ENCODE measurements at places on chromosomes 1 and 21.
A peak's percentile ranks its signal among the peaks of the same experiment; 100 is the strongest.

GRCh38 chr21:44449473-44450363, 5.6 kb upstream of the LRRC3 start:
- no peak for DNase-seq

DNA sequence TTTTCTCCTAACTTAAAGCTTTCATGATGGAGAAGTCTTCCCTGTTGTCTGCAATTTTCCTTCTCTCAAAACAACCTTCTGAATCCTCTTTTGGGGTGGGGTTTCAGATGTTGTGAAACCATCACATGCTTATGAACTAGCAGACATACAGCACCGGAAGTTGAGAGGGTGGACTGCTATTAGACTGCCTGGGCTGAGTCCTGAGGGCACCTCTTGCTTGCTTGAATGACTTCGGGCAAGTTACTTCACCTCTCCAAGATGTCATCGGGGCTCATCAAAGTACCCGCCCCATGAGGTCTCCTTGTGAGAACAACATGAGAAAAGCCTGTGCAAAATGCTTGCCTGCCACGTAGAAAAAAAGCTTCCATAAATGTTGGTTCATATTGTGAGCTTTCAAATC, 89.6 kb downstream of the CCDC185 start:
- no peak for DNase-seq

DNA sequence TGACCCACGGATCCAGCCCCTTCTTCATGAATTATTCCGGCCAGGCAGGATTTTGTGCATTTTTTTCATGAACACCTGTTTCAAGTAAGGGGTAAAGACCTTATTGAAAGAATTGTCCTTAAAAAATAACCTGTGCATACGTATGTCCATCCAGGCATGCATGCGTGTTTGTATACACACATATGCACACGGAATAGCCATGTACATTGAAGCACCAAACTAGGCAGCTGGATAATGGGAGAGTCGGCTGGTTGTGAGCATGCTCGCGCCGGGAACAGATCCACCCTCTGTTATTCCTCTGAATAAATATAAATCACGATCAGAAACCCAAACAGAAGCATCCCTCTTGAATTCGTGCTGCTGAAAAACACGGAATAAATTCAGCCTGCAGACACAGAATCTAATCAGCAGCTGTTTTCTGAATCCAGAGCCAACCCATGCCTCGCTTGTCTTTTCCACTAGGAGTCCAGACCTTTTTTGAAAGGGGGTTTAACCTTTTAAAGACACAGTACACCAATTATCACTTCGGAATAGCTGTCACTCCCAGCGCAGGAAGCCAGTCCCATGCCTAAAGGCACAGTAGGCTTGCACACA, at the start of gene HIVEP3:
Gene HIVEP3 (minus strand): TSS at position 473 of the 594 bp plus-strand sequence.
- peak; percentile 38 for DNase-seq

DNA sequence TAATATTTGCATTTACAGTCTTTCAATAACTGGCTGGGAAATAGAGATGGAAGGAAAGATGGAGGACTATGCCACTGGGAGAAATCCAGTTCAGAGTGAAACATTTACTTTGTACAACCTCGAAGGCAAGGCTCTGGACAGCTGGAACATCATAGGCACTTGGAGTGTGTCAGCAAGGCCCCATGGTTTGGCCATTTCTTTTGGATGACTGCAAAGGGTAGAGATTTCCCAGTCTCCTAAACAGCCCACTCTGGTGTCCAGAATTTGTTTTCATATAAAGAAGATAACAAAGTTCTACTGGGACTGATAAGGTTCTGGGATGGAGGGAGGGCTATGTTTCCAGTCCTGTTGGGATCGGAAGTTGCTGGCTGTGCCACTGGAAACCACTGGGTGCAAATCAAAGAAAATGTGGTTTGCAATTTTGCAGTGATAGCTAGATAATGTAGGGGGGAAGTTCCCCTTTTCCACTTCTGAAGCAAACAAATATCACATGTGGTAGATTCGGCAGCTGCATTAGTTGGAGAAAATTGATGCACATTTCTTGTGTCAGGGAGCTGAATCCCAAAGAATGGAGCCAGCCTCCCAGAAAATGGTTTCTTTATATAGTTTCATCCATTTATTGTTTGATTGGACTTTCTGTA, 16.2 kb downstream of the KCND3 start:
- DNase-seq = no peak

DNA sequence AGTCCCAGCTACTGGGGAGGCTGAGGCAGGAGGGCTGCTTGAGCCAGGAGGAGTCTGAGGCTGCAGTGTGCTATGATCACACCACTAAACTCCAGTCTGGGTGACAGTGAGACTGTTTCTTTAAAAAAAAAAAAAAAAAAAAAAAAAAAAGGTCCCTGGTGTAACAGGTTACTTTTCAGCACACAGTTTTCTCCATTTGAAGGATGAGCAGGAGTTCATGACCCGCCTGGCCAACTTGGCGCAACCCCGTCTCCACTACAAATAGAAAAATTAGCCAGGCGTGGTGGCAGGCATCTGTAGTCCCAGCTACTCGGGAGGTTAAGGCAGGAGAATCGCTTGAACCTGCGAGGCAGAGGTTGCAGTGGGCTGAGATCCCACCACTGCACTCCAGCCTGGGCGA, 12.4 kb downstream of the HNRNPR start:
- DNase-seq = no peak

DNA sequence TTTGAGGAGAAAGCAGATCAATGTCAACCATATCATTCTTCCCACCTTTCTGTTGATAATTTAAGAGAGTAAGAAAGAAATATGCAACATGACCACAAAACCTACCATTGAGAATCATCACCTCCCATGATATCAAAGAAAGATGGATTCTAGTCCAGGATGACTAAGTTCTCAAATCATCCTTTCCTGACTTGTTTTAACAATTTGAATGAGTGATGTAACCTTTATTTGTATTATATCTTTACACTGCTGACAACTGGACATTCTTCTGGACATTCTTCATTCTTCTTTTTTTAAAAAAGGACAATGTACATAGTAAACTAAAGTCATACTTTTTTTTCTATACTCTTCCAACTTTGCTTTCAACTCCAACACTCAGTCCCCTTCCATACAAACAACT, 9.5 kb downstream of the PSMB4 start:
- DNase-seq = peak; percentile 42

GRCh38 chr21:32206631-32207405, 72.0 kb downstream of the MIS18A start:
- DNase-seq = no peak

DNA sequence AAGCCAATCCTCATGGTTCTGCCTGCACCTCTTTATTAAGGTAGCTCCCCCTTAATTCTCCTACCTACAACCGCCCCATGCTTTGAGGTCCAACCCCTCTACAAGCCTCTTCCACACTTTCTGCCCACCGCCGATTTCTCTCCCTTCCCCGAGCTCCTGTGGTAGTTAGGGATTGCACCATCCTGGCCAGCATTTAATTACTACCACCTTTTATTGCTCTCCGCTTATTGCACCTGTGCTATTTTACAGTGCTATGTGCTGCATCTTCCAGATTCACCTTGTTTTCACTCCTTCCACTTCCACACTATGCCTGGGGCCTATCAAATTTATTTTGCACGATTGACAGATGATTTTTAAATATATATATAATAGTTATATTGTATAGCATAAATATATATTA, 29.3 kb upstream of the DNAJC11 start:
- no peak for DNase-seq

DNA sequence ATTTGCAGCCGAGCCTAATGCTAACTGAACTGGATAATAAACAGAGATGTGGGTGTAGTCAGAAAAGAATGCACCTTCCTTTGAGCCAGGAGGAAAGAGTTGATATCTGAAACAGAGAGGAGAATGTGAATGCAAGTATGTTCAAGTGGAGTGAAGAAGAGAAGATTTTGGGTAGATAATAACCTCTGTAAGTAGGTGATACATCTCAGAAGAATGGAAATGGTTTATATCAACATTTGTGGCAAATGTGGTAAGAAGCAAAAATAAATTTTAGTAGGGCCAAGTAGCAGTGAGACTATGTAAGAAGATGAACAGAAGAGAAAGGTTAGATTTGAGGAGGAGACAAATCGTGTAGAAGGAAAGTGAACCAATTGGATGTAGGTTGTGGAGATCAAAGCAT, 1.7 kb upstream of the DNTTIP2 start:
- DNase-seq = no peak

- peak; percentile 64 for DNase-seq
These were observed 5.2 kb downstream of the TNFRSF18 start for GRCh38 chr1:1200876-1201810.

GRCh38 chr1:8016210-8016894, 9.8 kb downstream of the ERRFI1 start:
- DNase-seq = peak; percentile 32

DNA sequence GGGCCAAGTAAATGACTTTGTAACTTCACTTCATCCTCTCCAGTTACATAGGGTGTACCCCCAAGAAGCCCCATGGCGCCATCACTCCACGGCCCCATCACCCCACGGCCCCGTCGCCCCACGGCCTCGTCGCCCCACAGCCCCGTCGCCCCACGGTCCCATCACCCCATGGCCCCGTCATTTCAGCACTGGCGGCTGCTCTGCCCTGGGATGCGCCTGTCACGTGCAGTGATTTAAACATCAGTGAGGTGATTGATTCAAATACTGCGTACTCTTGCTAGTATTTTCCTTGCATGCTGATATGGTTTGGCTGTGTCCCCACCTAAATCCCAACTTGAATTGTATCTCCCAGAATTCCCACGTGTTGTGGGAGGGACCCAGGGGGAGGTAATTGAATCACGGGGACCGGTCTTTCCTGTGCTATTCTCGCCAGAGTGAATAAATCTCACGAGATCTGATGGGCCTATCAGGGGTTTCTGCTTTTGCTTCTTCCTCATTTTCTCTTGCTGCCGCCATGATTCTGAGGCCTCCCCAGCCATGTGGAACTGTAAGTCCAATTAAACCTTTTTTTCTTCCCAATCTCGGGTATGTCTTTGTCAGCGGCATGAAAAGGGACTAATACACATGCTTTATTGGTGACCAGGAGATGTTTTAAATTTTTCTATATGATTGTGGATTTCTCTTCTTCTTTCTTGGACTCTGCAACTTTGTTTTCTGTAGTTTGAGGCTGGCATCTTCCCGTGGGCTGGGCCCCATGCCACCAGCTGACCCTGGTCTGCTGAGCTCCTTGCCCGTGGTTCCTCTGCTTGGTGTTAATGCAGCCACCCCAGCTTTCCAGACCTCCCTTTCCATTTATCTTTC, 50.1 kb upstream of the PCBP3 start:
- DNase-seq = no peak

GRCh38 chr1:193799948-193800690, 613.7 kb upstream of the B3GALT2 start:
- no peak for DNase-seq

GRCh38 chr21:38807441-38807871, 1.7 kb downstream of the ETS2 start:
- DNase-seq = peak; percentile 47

GRCh38 chr1:84236256-84236655, 65.3 kb upstream of the SAMD13 start:
- no peak for DNase-seq

- no peak for DNase-seq
These were observed 498.9 kb upstream of the PTBP2 start for GRCh38 chr1:96222701-96223100.

DNA sequence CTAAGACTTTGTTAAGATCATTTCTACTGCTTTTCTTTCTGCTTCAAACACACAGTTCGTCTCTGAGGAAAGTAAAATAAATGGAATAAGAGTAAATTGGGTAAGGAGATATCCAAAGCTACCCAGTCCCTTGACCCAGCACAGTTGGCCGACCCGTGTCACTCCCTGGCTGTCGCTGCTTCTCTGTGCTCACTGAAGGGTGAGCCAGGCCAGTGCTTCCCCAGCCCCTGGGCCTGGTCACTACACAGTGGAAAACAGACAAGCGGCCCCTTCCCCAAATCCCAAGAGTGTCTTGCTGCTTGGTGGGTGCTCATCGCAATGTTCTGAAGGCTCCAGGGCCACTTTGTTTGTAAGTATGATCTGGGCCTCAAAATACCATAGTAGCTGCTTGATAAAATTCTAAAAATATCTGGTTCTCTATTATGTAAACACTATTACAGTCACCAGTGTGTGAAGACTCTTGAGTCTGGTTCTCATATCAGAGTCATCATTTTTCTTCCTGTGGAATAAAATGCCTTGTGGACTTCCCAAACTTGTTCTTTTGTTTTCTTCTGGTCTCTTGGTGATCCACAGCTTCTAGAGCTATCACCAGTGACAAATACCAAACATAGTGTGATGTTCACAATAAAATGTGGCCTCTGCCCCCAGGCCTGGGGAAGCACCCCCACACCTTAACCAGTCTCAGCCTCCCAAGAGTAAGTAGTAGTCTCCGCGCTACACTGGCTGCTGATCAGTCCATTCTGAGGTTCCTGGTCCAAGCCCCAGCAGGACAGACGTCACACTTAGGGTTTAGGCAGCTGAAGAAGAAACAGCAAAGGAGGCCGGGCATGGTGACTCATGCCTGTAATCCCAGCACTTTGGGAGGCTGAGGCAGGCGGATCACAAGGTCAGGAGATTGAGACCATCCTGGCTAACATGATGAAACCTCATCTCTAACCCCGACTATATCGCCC, 106.2 kb downstream of the DHRS3 start:
- DNase-seq = peak; percentile 87

GRCh38 chr1:209434066-209434465, 149.4 kb upstream of the CAMK1G start:
- peak; percentile 31 for DNase-seq

DNA sequence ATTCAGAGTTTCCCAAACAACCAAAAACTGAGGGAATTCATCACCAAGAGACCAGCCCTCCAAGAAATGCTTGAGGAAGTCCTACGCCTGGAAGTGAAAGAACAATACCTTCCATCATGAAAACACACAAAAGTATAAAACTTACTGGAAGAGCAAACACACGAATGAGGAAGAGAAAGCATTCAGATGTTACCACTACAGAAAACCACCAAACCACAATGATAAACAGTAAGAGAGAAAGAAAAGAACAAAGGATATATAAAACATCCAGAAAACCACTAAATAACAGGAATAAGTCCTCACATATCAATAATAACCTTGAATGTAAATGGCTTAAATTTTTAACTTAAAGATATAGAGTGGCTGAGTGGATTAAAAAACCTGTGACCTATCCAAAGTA, 58.5 kb upstream of the BCL10 start:
- peak; percentile 77 for DNase-seq

DNA sequence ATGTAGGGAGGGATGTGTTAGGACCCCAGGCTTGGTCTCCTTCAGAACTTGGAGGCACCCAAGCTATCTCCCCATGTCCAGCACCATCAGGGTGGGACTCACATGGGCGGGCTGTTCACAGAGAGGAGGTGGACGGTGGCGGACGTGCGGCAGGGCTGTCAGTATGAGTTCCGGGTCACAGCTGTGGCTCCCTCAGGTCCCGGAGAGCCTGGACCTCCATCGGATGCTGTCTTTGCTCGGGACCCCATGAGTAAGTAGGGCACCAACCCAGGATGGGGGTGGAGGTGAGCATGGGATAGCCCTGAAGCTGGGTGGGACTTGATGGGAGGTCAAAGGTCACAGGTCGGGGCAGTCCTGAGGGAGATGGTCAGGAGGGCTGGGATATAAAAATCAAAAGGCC, 27.8 kb downstream of the IGFN1 start:
- DNase-seq = no peak

- DNase-seq = no peak
These were observed 10.8 kb upstream of the KIF14 start for GRCh38 chr1:200631375-200631774.
